ENCODE measurements at places on chromosomes 3 and 15.

GRCh38 chr3:128226795-128227395, 73.6 kb downstream of the EEFSEC start:
- DNase-seq = no peak

GRCh38 chr3:69085833-69086722, 1.3 kb downstream of the ARL6IP5 start:
- DNase-seq = peak; percentile 10

DNA sequence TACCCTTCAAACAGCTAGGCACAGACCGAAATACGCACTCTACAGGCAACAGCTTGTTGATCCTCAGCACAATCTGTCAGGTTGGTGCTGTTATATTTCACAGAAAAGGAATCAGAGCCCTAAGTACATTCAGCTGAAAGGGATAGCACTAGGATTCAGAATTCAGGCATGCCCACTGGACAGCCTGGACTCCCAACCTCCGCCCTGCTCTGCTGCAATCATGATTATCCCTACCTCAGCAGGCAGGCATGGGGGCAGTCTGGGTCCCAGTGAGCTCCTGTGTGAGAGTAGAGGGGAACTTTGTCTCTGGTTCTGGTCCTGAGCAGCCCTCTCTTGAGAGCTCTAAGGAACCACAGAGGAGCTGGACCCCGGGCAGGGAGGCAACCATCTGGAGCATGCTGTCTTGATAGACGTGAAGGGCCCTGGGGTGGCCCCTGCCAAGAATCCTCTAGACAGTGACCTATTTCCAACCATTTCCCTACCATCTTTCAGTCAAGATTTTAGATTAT, 23.4 kb upstream of the NOX5 start:
- no peak for DNase-seq

GRCh38 chr3:8822141-8822540, 52.7 kb upstream of the OXTR start:
- no peak for DNase-seq

- no peak for DNase-seq
Observed at GRCh38 chr3:65371053-65371452, 667.7 kb downstream of the MAGI1 start.

DNA sequence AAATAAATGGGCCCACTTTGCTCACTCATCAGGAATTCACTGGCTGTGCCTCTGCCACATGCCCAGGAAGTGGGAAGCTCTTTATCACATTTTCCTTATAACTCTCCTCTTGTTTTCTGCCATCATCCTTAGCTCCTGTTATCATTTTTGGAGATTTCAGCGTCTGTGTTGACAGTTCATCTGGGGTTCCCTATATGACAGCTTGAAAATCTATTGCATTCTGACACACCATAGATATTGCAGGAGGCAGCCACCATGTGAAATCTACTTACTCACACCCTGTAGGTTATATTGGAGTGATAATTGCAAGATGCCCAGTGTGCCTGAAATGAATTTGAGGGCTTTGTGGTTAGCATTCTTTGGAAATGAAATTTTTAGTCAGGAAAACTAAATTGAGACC, 132.9 kb downstream of the RYR3 start:
- no peak for DNase-seq

- DNase-seq = no peak
Observed at GRCh38 chr3:13705051-13705450, 156.1 kb downstream of the FBLN2 start.

GRCh38 chr15:55247766-55248427, 41.7 kb downstream of the RAB27A start:
- no peak for DNase-seq

GRCh38 chr15:55829826-55830225, 86.9 kb upstream of the PRTG start:
- DNase-seq = no peak

Measured in activated naive CD4-positive, alpha-beta T cell (primary cell).